ENCODE measurements at places on chromosomes 7 and 10.

DNA sequence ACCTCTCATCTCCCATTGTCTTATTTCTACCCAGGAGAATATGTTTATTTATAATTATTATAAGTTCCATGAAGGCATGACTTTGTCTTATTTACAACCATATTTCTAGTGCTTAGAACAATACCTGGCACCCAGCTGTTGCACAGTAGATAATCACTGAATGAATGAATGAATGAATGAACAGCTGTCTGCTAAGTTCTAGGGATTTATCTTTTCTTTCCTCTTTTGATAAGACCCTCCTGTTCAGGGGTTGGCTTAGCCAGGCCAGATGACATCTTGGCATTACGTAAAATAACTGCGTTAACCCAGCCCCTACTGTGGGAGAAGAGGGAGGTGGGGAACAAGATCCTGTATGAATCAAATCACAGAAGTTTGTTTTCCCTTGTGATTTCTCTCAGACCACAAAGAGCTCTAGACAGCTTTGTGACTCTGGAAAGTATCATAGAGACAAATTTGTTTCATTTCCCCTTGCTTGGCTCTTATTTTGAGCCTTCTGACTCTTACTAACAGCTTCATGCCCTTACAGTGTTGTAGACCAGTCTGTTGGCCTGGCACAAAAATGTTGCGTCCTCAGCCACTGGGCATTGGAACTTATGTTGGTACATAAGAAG is 8.4 kb downstream of the ZNF862 start:
- DNase-seq: no peak

DNA sequence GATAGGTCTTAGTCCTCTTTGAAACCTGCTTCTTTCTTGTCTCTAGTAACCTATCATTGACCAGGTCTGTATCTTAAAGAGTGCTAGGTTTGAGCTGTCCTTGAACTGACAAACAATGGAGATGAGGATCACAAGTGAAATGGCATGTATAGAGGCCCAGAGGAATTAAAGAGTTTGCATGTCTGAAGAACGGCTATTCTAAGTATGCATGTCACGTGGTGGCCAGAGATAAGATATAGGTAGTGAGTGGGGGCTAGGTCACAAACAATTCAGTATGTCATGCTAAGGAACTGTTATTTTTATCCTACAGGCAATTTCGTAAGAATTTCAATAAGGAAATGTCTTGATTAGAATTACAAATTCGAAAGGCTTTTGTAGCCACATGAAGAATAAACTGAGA is 95.3 kb downstream of the SUGCT start:
- DNase-seq: no peak

GRCh38 chr7:80720146-80720545 is 81.7 kb downstream of the CD36 start:
- no peak for DNase-seq

DNA sequence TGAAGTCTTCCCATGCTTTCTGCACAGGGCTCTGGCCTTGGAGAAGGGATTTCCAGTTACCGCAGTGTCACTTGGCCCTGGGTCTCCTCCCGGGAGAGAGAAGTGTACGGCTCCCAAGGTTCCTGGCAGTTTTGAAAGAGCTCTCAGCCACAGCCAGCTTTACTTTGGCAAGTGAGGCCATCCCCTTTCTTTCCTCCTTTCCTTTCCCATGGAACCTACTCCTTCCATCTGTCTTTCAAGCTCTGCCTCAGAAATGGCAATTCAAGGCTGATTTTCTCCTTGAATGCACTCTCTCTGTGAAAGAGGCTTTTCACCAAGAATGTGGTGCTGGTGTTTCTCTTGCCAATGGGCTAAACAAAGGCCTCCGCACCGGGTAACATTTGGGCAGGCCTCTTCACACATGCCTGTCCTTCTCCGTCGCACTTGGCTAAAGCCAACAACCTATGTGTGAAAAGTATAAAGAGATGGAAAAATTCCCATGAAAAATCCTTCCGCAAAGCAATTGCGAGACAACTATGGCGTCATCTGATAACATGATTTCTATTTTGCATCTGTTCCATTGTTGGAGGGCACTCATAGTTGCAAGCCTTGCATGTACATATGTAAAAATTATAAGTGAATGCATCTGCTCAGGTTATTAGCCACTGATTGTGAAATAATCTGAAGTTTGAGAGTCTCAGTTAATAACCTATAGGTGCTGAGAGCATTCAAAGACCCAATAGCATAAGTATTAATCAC is 125.4 kb downstream of the PFKFB3 start:
- no peak for DNase-seq

- no peak for DNase-seq
Measured at GRCh38 chr7:76357475-76358010, 1.2 kb downstream of the YWHAG start.

Data from NCI-H1048 (cell line).